COLO829 (cell line): ENCODE measurements at places on chromosomes 2 and 18.

- no peak for DNase-seq
These were observed 174.2 kb downstream of the LNPK start for GRCh38 chr2:175827856-175828255.

GRCh38 chr2:32874931-32875330, 71.8 kb upstream of the LTBP1 start:
- no peak for DNase-seq

DNA sequence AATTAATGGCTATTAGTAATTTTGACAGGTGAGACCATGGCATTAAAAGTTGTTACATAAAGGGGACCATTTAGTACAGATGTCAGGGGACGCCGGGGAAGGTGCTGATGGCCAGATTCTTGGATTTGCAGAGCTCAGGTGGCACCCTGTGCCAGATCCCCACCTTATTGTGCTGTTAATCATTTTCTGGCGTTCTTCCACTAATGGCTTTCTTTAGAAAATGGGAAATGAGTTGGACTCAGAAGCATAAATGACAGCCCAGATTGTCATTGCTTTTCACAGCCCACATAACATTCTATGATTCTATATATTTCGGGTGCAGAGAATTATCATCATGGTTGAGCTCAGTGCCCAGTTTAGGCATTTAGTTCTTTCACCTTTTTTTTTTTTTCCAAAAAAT, 257.2 kb upstream of the TCF4 start:
- DNase-seq, result no peak

DNA sequence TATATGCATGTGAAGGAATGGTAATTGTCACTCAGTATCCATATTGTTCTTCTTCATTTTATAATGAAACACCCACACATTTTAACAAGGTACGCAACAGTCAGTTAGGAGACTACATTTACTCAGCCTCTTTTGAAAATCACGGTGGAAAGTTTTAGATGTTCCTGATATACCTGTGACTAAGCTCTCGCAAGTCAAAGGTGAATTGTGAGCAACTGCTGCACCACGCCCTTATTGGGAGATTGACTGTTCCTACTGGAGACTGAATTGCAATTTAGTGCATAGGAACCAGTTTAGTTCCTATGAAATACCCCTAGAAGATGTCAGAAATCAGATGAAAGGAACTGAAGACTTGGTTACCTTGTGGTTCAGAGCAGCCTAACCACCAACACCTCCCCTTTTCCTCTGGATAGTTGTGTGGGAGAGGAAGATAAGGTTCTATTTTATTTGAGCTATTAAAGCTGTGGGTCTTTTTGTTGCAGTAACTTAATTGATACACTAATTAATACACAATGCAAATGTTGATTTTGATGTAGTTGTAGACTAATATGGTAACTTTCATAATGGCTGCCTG, 1280.5 kb upstream of the CDH2 start:
- DNase-seq, result no peak

DNA sequence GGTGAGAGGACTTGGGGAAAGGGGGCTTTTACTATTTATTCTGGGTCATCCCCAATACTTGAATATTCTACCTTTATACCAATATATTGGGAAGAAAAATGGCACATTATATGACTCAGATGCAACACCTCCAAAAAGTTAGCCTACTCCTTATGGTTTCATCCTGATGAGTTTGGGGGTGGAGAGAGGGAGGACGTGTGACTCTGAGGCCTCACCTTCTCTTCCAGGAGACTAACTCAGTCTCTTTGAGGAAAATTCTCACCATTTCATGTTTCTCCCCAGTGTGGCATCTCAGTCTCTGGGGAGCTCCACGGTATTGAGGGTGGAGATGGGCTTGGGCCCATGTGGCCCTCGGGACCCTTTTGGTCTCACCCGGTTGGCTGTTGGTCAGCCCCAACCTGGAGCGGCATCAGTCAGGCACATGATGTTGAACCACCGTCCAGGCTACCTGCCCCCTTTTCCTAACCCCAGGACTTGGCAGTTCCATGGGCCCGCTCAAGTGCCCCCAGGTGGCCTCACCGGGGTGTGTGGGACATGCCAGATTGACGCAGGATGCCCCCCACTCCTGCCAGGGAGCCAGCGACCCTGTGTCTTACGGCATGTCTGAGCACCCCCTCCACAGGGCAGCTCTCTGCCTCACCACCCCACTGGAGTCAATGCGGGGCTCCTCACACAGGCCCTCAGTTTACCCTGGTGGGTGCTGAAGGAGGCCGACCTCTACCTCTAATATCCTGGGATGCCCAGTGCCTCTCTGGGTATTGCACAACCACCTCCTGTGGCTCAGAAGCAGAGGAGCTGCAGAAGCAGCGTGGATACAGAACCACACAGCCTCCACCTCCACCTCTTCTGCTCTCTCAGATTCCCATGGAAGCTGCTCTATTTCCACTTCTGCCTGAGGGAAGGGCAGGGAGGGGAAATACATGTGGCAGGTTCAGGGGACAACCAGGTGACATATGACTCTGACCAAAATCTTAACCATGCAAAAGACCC, 297.4 kb downstream of the EIPR1 start:
- no peak for DNase-seq

DNA sequence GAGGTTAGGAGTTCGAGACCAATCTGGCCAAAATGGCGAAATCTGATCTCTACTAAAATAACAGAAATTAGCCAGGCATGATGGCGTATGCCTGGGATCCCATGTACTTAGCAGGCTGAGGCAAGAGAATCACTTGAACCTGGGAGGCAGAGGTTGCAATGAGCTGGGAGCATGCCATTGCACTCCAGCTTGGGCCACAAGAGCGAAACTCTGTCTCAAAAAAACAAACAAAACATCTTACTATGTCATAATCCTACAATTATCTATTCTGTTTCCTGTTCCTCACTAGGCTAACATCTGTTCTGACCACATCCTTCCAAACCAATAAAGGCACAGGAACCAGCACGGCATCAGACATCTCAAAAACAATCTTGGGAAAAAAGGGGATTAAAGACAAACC, 361.8 kb upstream of the UBE2E3 start:
- no peak for DNase-seq

GRCh38 chr2:24571828-24572442, 80.9 kb downstream of the NCOA1 start:
- no peak for DNase-seq

DNA sequence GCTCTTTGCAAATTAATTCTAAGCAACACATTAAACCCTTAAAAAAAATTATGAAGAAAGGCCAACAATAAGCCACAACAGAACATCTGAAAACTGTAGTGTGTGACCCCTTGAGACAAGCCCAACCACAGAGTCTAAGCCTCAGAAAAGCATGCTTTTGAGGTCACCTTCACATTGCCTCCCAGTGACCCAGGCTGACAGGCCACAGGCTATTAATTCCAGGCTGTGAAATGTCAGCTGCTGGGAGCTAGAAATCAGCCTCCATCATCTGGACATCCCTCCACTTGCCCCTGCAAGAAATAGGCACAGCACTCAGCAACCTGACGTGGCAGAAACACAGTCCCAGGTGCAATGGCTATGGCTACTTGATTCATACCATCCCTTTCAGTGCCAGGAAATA, 179.4 kb upstream of the ZFP36L2 start:
- no peak for DNase-seq

GRCh38 chr2:70828914-70829824, 6.4 kb downstream of the CD207 start:
- no peak for DNase-seq

DNA sequence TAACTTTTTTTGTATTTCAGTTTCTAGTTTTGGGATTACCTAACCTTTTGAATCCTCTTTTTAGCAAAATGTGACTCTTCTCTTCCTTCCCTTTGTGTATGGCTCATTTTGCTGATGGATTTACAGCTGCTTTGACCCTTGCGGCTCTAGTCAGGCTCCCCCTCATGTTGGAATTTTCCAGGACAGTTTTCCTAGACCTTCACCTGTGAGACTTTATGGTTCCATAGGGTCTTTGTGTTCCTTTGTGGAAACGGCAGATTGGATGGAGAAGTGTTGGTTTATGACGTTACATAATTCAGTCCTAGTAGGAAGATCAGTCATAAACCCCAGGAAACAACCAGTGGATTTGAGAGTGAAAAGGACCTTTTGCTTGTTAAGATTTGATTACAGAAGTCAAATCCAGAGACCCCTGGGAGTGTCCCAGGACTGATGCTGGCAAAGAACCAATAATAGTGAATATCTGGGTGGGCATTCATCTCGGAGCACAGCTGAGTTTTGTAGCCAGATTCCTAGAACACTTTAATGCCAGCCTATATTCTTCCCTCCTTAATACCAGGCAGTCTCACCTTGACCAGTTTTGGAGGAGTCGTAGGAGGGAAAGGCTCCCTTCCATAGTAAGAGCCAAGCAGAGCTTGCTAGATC, 42.7 kb downstream of the SOCS6 start:
- no peak for DNase-seq

DNA sequence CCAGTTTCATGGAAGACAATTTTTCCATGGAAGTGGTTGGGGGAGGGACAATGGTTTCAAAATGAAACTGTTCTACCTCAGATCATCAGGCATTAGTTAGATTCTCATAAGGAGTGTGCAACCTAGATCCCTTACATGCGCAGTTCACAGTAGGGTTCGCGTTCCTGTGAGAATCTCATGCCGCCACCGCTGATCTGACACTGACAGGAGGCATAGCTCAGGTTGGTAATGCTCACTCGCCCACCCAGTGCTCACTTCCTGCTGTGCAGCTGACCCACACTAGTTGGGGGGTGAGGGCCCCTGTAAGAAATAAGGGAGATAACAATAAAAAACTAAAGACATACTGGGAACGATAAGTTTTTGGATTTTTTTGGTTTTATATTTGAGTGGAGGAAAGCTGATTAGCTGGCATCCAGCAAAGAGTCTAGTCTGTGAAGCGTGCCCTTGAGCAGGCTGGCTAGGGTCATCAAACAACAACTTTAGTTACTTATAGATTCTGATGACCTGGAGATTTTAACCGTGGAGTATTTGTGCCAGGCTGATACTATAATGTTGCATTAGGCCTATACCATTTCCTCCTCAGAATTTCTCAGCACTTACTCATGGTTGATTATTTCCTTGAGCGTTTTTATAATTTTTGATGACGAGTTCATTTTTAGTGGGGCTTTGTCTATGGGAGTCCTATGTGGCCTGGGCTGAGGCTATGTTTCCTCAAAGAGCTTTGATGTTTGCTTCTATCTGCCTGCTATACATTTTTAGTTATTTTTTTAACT, 6.3 kb upstream of the MCFD2 start:
- no peak for DNase-seq

GRCh38 chr2:132466428-132467028, 49.9 kb downstream of the GPR39 start:
- no peak for DNase-seq

DNA sequence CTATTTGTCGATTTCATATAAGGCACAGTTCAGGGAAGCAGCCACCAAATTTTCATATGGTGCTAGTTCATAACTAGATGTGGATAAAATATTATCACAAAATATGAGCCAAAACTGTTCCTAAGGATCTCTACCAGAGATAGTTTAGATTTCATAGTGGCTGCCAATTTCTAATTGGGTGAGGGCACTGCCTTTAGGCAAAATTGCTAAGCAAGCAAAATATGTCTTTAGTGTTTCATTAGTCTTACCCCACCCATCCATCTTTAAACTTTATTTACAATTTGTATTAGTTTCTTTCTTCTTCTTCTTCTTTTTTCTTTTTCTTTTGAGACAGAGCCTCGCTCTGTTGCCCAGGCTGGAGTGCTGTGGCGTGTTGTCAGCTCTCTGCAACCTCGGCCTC, 77.1 kb upstream of the SLC4A10 start:
- no peak for DNase-seq

- DNase-seq, result no peak
These were observed 133.4 kb downstream of the ZNF407 start for GRCh38 chr18:74731097-74731496.

DNA sequence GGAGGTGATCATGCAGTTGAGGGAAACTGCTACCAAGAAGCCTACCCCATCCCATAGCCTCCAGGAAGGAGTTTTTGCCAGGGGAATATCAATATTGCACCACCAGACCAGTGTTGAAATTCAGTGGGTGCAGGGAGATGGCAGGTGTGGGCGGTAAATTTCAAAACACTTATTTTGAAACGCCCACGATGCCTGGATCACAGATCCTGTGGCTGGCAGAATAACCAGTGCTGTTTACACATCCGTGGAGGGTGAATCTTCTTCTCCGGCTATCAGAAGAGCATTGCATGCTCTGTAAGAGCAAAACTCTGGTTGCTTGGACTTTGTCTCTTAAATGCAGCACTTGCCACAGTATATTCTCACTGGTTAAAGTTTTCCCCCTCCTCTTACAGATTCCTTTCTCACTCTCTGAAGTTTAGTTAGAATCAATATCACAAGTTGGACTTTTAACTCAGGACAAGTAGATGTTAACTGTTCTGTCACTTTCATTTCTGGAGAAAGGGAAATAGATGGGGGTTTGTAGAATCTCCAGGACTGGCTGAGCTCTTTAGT, 70.5 kb upstream of the ZCCHC2 start:
- no peak for DNase-seq

GRCh38 chr2:36335597-36335996, 20.0 kb upstream of the CRIM1 start:
- no peak for DNase-seq

DNA sequence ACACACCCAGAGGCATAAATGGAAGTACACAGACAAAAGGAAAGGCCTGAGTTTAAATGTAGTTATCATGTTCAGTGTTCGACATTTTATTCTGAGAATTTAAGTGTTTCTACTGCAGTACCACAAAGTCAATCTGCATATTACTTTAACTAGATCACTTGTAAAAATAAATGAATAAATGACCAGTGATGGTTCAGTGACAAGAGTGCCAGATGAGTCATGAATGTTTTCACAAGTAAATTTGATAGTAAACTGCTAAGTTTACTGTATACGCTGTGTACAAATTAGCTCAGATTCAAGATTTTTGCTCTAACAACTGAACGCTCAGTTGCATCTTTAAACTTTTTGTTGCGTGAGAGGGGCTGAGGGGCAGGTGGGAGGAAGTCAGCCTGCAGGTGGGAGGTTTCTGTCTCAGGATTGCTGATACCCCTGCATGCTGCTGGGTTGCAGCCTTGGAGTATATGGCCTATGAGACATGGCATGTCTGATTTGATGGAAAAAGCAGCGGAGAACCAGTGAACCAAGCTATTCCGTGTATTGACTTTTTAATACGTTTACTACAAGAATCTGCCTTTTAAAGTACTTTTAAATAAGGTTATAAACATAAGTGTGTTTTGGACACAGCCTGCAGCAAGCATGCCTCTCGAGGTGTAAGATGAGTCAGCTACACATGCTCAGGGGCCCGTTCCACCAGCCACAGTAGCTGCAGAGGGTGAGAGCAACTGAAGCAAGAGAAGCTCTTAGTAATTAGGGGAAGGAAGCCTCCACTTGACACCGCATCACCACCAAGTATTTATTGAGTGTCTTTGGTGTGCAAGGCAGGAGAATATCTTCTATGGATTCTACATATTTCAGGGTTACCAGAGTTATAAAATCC, 245.1 kb downstream of the NEDD4L start:
- DNase-seq, result no peak

- peak; percentile 4 for DNase-seq
These were observed 16.2 kb upstream of the ZNF512 start for GRCh38 chr2:27566628-27567027.
